ENCODE measurements at places on chromosomes 6 and 20. TPM values are rescaled to one million over a fixed set of nuclear protein-coding genes. Genes with fewer than 3 reads are reported as not detected.

The RCAN2 gene
- total RNA-seq: 8.0 TPM

The LINC00237 gene
- total RNA-seq: not detected

The SPAG4 gene
- 4.7 TPM for total RNA-seq

The IP6K3 gene
- not detected for total RNA-seq

The C6orf58 gene
- total RNA-seq: not detected

The RRAGD gene
- 1.4 TPM for total RNA-seq

The NKX2-4 gene
- total RNA-seq: not detected

The MCCD1 gene
- not detected for total RNA-seq

The SAMD3 gene
- 9.1 TPM for total RNA-seq

The BNIP5 gene
- not detected for total RNA-seq

The TBC1D20 gene
- 34.4 TPM for total RNA-seq

The GSTA2 gene
- not detected for total RNA-seq

The GJA10 gene
- not detected for total RNA-seq

The PCK1 gene
- not detected for total RNA-seq

The OR2J1 gene
- not detected for total RNA-seq

The HLA-A gene
- total RNA-seq: 391 TPM

The PTCRA gene
- total RNA-seq: not detected

The CTCFL gene
- total RNA-seq: not detected

The HS3ST5 gene
- 0.09 TPM for total RNA-seq

The OPRL1 gene
- 0.63 TPM for total RNA-seq

The POU5F1 gene
- total RNA-seq: not detected

The GMPR gene
- total RNA-seq: 2.5 TPM

The DDX39B gene
- total RNA-seq: 290 TPM

The SMLR1 gene
- not detected for total RNA-seq

The WASF1 gene
- 11.7 TPM for total RNA-seq

The GGTLC1 gene
- total RNA-seq: not detected

The NFKBIL1 gene
- 48.7 TPM for total RNA-seq

The TMEM217 gene
- 0.09 TPM for total RNA-seq

The SNX5 gene
- 147 TPM for total RNA-seq

The PDYN gene
- not detected for total RNA-seq

The KCNQ2 gene
- not detected for total RNA-seq

The C6orf141 gene
- 5.7 TPM for total RNA-seq

The VNN1 gene
- 0.33 TPM for total RNA-seq

The CST2 gene
- not detected for total RNA-seq

The FUT9 gene
- total RNA-seq: not detected

Measured in fibroblast of the aortic adventitia (primary cell).